Activated CD4-positive, alpha-beta T cell treated with anti-CD3 and anti-CD28 coated beads, Interleukin-2, amount 10 ng/mL, durations not matched to agents 7 days and 5 days (primary cell): ENCODE measurements at places on chromosomes 7 and 10. TPM values are rescaled to one million over a fixed set of nuclear protein-coding genes. Genes with fewer than 3 reads are reported as not detected.

- no peak for DNase-seq
Observed at GRCh38 chr10:14487488-14487883, 156.8 kb upstream of the FRMD4A start.

GRCh38 chr7:30382607-30383006 is 96.0 kb downstream of the NOD1 start:
- DNase-seq = no peak

The ANXA8 gene
- total RNA-seq = 0.30 TPM

DNA sequence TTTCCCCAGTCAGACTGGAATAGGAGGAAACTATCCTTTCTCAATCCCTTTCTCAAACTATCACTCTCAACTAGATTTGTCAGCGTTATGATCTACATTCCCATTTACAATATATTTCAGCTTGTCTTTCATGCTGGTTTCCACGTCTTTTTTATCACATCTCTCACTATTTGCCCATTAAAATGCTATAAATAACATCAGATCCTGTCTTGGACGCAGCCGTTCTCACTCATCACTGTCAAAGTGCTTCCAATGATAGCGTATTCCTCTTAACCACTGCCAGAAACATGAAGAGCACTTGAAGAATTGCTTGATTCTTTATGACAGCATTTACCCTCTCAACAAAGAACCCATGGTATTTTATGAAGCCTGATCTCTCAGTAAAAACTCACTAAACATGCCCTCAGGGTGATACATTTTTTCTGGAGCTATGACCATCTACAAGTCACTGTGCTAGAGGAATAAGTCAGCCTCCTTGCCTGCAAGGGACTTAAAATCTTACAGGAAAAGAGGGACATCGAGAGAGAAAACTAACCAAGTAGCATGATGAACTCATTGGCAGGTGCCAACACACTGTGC is 205.6 kb upstream of the PFKP start:
- DNase-seq = no peak

GRCh38 chr7:91408388-91409154 is 144.3 kb downstream of the FZD1 start:
- no peak for DNase-seq

DNA sequence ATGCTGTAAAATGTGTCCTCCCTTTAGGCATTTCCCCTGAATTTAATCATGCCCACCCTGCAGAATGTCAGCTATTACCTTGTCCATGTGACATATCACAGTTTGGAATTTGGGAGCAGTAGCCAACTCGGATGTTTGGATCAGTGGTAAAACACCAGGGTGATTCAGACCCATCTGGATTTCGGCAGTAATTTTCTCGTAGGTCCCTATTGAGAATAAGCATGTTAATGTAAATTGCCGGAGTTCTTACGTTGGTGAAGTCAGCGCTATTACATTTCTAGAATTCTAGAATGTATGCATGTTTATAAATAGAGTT is 44.1 kb downstream of the HGF start:
- no peak for DNase-seq

The DBF4 gene
- 68.8 TPM for total RNA-seq

DNA sequence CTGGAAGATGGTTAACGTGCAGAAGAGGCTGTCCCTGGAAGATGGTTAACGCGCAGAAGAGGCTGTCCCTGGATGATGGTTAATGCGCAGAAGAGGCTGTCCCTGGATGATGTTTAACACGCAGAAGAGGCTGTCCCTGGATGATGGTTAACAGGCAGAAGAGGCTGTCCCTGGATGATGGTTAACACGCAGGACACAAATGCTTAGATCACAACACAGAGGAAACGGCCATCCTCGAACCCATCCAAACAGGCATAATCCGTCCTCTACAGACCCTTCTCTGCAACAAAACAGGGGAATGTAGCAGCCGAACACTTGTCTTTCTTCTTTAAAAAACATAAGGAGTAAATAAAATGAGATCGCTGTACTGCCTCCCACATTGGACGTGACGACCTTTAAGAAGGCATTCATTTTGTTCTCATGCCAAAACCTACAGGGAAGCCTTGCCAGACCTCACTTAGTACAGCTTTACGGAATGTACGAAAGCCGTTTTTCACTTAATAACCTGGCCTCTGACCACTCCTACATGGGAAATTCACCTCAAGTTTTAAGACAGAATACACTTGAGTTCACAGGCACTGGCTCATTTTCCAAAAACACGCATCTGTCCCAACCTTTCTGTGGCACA is 245.2 kb downstream of the ZMYND11 start:
- DNase-seq = no peak

- DNase-seq = no peak
Observed at GRCh38 chr7:54880326-54880989, 121.4 kb upstream of the SEC61G start.
